AG10803 (cell line): ENCODE measurements at places on chromosomes 11 and 22.
A peak's percentile ranks its signal among the peaks of the same experiment; 100 is the strongest.

- DNase-seq, result no peak
These were observed 5.9 kb downstream of the SF1 start for GRCh38 chr11:64772303-64773018.

DNA sequence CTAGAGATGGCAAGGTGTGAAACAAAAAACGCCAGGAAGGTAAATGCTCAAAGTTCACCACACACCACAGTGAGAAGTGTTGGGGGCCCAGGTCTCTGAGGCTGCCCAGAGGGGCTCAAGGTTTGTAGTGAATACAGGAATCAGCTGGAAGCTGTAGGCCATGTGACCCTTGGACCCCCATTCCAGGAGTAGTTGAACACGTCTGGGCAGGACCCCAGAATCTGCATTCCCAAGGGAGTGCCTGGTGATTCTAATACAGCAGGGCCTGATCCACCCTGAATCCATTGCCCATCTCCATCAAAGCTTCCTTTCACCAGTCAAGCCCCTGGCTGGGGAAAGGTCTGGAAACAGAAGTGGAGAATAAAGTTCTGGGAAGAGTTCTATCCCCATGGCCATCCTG, 70.8 kb upstream of the B3GAT1 start:
- no peak for DNase-seq

DNA sequence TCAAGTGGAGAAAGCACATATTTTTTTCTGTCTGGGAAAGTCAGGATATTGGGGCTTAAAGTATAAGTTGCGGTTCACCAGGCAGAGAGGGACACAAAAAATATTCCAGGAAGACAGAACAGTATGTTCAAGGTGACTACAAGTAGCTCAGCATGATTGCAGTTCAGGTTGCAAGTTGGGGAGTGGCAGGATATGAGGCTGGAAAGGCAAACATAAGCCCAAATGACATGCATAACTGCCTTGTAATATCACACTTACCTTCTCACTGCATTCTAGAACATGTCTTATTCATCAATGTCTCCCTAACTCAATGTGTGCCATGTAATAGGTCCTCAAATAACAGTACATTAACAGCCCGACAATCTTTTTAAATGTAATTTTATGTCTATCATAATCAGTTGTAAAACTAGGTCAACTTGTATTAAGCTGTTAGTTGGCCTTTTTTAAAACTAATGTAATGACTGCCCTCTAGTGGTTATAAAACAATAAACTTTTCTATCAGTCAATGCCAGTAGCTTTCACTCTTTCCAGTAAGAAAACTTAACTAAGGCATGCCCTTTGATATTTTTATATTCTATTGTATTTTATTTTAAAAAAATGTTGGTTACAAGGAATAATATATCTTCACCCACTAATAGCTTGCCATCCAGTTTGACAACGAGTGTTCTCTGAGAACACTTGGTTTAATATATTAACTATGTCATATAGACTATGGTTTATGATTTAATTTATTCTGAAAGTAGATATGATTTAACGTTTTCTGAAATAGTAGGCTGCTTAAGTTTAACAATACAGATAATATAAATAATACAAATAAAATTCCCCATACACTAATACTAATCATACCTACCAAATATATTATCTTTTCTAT, 39.4 kb upstream of the CFAP300 start:
- DNase-seq, result peak; percentile 57

- no peak for DNase-seq
These were observed 18.8 kb downstream of the PANX1 start for GRCh38 chr11:94147433-94147845.

DNA sequence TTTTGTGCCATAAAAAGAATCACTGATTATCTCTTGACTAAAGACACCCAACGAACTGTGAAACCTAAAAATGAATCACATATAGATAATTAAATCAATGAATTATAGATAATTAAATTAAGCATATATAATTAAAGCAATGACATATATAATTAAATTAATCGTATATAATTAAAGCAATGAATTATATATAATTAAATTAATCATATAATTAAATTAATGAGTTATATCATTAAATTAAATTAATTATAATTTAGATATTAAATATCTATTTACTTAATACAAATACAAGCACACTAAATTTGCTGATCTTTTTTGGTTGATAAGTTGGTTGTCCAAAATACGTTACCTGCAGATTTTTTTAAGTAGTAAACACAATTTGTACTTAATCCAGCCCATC, 30.9 kb downstream of the POU2AF1 start:
- no peak for DNase-seq
